ENCODE measurements at places on chromosomes 16 and 17.

GRCh38 chr16:19142939-19143598, 25.0 kb upstream of the SYT17 start:
- no peak for DNase-seq

- no peak for DNase-seq
Measured at GRCh38 chr17:74185571-74186185, 17.8 kb upstream of the RPL38 start.

DNA sequence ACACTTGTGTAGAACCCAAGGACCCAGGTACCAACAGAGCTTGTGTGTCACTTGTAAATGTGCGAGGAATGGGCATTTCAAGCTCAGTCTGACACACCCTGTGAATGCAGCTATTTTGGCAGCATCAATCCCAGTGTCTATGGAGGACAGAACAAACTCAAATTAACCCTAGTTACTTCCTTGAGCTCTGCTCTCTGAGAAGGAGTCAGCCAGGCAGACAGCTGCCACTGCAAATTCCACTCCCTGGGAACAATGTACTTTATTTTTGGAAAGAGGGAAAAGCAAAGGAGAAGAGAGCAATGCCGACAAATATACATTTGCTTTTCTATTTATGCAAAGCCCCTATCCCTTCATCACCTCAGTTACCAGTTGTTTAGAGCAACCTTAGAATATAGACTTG, 48.4 kb upstream of the NOG start:
- no peak for DNase-seq

- no peak for DNase-seq
Measured at GRCh38 chr17:72349491-72349995, 228.7 kb downstream of the SOX9 start.

DNA sequence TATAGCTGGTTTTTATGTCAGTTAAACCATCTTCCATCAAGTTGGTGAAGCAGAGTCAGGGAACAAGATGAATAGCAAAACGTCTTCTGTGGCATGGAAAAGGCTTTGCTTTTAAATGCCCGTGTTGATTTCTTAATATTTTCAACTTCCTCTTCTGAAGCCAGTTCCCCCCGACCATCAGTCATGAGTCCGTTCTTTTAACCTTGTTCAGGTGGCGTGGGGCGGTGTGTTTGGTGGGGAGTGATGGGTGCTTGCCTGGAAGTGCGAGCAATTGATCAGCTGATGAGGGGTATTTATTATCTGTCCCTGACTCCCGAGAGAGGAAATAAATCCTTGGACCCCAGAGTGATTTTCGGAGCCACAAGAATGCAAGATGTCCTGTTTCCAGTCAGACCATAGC, 147.1 kb downstream of the WWOX start:
- no peak for DNase-seq

DNA sequence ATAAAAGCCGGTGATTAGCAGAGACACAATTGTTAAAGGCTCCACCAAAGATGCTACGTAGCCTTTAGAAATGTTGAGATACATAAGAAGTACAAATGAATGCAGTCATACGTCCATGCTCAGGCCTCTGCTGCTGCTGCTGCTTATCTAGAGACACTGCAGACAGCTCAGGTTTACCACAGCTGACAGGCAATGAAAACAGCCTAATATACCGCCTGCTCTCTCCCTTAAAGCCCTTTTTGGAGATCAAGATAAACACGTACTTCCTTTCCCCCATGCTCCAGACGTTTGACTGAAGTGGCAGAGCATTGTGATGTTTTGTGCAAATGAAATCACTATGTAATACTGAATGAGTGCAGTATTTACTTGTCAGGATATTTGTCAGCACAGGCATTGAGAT, 185.3 kb downstream of the AATF start:
- DNase-seq = no peak

GRCh38 chr17:19482576-19482975, 51.1 kb upstream of the SLC47A1 start:
- no peak for DNase-seq

- DNase-seq = no peak
Measured at GRCh38 chr16:70254965-70255286, 3.2 kb upstream of the EXOSC6 start.

GRCh38 chr17:39754958-39755553, 17.3 kb downstream of the GRB7 start:
- peak; percentile 55 for DNase-seq

DNA sequence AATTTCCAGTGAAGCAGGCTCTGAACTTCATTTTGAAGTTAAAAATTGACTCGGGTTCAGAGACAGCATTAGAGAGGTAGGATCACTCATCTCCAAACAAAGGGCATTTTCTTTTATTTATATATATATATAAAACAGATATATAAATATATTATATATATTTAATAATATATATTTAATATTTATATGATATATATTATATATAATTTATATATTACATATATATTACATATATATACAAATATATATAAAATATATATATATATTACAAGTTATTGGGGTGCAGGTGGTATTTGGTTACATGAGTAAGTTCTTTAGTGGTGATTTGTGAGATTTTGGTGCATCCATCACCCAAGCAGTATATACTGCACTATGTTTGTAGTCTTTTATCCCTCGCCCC, 320.8 kb downstream of the MAP2K6 start:
- no peak for DNase-seq

DNA sequence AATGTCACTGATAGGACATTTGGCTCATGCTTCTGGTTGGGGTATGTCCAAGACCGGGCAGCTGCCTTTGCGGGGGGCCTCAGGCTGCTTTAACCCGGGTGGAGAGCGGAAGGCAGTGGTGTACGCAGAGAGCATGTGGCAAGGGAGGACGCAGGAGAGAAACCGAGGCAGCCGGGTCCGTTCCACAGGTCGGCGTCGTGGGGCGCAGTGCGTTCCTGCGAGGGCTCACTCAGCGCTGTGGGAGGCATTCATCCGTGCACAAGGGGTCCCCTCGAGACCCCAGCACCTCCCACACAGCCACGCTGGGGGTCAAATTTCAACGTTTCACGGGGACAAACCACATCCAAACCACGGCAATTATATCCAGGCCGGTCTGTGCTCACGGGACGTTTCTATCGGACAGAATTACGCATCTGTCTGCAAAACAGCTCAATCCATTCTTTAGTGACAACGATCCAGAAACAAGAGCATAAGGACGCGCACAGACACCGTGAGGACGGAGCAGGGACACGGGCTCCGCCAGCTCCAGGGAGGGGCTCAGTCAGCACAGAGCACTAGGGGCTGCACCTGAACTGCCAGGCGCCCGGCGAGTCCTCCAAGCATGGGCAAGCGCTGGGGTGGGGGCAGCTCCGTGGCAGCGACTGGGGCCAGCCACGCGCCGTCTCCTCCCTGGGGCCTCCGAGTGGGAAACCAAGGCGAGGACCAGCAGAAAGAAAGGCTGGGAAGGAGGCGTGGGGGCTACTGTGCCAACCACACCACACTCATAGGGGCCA, 108.4 kb upstream of the METRNL start:
- DNase-seq = no peak

- peak; percentile 85 for DNase-seq
Measured at GRCh38 chr17:1709971-1710806, at the start of gene TLCD2. TSS of gene TLCD2 (minus strand) at chr17:1710377. CDS start at chr17:1710242, 135 bp downstream.

GRCh38 chr17:45345246-45345553, 28.4 kb upstream of the MAP3K14 start:
- DNase-seq = no peak

GRCh38 chr17:4082136-4082924, 60.5 kb downstream of the ZZEF1 start:
- no peak for DNase-seq

DNA sequence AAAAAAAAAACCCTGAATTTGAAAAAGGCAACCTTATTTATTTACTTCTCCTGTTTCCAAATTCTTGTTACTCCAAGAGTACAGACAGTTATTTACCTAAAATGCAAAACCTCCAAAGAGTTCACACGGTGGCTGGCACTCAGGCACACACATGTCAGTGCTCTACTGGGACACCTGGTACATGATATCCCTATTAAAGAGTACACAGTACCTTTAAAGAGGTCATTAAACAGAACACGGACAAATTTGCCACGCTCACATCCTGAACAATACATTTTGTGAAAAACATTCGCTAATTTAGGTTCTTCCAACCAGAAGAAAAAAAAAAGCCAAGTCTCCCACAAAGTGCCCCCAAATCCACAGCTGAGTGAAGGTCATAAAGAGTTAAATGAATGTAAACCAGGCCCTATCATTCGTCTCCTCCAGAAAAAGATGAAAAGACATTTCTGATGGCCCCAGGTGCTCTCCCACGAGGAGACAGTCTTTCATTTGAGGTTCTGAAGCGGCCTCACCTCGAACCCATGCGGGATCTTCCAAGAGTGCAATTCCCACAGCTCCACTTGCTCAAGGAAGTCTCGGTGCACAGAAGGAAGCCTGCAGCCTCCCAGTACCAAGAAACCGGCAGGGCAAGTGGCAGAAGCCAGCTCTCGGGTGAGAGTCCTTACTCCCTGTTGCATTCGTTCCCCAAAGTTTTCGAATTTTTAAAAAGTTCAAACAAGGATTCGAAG, 993 bp downstream of the ERN1 start:
- DNase-seq = peak; percentile 32

DNA sequence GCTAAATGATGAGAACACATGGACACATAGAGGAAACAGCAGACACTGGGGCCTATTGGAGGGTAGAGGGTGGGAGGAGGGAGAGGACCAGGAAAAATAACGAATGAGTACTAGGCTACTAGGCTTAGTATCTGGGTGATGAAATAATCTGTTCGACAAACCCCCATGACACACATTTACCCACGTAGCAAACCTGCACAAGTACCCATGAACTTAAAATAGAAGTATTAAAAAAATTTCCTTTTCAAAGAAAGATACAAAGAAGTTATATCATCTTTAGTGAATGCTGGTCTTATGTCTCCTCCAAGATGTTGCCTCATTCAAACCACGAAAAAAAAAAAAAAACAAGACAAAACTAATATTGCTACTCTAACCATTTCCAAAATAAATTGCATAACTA, 31.7 kb downstream of the MBTD1 start:
- DNase-seq = no peak

DNA sequence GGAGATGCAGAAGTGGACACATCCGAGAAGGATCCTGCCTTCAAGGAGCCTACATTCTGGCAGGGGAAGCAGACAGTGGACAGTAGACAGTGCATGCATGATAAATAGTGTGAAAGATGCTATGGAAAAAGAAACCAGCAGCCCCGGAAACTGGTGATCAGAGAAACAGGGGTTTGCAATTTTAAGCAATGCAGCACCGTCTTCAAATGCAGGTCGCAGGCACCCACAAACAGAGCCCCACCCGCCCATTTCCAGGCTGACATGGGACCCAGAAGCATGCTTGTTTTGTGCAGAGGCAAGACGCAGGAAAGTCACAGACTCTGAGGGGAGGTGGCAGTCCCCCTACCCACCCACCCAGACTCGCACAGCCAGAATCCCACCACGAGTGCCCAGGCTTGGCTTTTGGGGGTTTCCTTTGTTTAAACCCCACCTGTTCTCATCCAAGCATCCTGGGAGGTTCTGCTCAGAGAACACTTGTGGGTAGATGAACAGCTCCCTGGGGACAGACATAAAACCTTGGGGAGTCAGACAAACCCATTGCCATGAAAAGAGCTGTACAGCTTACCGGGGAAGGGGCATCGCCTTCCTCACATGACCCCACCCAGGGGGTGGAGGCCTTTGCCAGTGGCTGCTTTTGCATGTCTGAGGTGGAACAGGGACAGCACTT, 114.3 kb downstream of the MGAT5B start:
- DNase-seq = no peak

GRCh38 chr17:60170835-60171752, 21.3 kb downstream of the CA4 start:
- no peak for DNase-seq

- DNase-seq = no peak
Measured at GRCh38 chr16:11800382-11800718, 3.3 kb upstream of the ZC3H7A start.

DNA sequence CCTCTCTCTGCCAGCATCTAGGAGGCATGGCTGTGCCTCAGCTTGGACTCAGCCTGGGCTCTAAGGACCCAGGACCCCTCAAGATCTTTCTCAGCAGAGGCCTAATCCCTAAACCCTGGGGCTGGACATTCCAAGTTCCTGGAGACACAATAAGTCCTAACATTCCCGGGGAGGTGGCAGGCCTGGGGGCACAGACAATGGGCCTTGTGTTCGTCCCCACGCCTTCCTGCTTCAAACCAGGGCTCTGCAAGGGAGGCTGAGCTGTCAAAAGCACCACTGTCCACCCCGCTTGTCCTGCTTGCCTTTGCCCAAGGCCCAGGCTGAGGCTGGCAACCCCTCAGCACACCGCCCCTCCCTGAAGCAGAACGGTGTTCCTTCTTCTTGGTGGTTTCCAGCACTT, 13.7 kb downstream of the SDK2 start:
- DNase-seq = no peak

GRCh38 chr17:11944587-11944986, 52.7 kb downstream of the ZNF18 start:
- DNase-seq = no peak

DNA sequence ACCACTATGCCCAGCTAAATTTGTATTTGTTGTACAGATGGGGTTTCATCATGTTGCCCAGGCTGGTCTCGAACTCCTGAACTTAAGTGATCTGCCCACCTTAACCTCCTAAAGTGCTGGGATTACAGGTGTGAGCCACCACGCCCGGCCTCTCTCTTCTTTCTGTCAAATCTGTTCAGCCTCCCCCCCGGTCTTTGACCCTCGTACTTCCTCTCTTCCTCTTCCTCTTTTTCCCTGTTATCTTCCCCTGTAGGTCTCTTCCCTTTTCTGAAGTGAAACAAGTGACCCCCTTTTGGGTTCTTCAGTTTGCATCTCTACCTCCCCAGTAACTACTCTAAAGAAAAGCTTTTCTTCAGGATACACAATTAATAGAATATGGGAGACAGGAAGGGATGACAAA, 31.7 kb upstream of the DHX40 start:
- DNase-seq = no peak

- DNase-seq = no peak
Measured at GRCh38 chr16:63005356-63005755, 969.1 kb upstream of the CDH8 start.

DNA sequence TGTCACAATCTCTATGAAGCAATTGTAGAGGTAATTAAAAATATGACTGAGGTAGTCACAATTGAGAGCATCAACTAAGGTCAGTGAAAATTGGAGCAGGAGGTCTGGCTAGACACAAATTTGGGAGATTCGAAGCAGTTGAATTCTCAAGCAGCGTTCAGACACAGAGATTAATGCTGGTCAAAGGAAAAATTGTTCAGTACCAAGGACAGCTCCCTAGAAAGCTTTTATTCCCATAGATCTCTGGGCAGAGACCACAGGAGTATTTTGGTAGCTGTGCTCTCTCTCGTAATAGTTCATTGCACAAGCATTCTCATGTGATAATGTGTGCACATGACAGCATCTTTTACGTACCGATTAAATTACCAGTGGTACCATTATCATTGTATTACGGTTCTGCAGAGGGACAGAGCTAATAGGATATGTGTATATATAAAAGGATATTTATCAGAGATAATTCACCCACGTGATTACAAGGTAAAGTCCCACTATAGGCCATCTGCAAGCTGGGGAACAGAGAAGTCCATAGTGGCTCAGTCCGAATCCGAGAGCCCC, 387.5 kb upstream of the HSBP1 start:
- no peak for DNase-seq

GRCh38 chr16:87955302-87956097, 4.3 kb downstream of the BANP start:
- no peak for DNase-seq

- no peak for DNase-seq
Measured at GRCh38 chr17:50943575-50943933, 77.4 kb upstream of the TOB1 start.
